ENCODE measurements at places on chromosomes 5 and 9.
A peak's percentile ranks its signal among the peaks of the same experiment; 100 is the strongest.

DNA sequence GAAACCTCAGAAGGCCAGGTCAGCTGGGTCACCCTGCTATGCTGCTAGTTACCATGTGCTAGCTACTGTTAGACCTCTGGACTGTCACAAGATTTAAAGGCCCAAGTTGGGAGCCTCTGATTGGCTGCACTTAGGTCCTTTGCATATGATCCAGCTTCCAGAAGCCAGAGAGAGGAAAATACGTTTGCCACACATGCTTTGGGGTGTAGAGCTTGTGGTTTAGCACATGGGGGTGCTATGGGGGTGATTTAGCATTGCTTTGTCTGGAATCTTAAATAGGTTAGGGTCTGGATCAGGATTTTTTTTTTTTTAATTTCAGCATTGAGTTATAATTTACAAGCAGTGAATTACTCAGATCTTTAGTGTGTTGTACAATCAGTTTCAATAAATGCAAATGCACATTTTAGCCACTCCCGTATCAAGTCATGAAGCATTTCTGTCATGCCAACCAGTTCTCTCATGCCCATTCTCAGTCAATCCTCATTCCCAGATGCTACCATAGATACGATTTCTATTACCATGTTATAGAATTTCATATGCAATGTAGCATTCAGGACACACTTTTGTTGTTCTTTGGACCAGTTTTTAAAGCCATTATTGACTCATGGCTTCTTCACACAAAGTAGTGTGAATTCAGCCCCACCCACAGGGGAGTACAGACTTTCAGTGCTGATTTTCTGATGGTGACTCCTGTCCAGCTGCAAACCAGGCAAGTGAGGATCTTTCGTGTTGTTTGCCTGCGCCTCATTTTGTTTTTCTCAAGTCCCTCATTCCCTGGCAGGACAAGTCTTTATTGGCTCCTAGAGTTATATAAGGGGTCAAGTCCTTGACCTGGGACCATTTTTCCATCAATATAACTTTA, 250.4 kb downstream of the LRRC70 start:
- no peak for DNase-seq

DNA sequence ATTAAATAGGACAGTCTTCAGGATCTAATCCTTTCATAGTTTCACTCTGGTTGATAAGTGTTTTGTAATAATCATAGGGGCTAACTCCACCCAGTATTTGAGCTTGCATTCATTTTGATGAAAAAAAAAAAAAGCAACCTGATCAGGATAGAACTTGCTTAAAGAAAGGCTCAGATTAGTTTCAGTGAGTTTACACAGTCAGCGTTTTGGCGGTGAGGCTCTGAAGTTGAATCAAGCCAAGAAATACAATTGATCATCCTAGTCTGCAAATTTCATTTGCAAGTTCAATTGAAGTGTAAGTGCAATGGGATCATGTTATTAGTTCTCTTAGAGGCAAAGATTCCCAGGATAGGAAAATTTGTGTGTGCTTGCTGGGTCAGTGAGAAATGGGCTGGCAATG, 159.7 kb upstream of the ELL2 start:
- no peak for DNase-seq

DNA sequence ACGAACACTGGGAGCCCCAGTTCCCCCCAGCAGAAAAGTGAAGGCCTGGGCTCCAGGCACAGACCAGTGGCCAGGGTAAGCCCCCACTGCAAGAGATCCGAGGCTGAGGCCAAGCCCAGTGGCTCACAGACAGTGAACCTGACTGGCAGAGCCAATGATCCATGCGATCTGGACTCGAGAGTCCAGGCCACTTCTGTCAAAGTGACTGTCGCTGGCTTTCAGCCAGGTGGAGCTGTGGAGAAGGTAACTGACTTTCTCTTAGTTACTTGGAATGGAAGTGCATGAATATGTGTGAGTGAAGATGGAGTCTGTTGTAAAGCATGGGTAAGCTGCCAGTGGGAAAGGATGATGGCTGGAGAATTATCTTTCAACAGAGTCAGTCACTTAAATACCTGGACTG, 99.7 kb downstream of the GOLPH3 start:
- no peak for DNase-seq

GRCh38 chr9:95880021-95880690, 4.7 kb downstream of the ERCC6L2 start:
- no peak for DNase-seq

DNA sequence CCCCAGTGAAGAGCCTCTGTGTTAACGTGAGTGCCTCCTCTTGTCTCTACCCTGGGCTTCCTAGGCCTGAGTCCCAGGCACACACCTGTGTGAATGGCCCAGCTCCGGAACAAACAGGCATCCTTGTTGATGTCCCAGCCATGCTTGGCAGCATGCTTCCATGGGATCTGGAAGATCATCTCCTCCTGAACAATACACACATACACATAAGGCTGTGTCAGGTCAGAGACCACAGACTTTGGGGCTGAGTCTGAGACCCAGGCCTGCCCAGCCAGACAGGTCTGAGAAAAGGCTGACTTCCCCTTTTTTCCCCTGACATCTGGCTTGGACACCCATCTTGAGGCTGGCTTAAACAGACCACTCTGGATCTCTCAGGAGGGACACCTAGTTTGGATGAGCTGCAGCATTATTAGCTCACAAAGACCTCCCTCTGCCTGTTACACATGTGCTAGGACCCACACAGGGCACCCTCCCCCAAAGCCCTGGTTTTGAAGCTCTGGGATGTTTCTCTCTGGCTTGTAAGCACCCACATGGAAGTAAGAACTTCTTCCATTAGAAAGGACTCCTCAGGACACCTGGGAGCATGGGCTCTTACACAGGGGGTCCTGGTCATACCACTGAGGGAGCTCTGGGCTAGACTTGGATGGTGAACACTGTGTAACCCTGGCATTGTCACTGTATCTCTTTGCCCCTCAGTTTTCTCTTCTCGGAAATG, 2.6 kb downstream of the IRF1 start:
- no peak for DNase-seq

GRCh38 chr5:89729623-89730301, 679.8 kb downstream of the CETN3 start:
- DNase-seq: no peak

GRCh38 chr9:76684213-76684612, 80.0 kb upstream of the PCA3 start:
- no peak for DNase-seq

GRCh38 chr5:10695055-10695649, 65.9 kb downstream of the DAP start:
- DNase-seq: peak; percentile 71

- no peak for DNase-seq
These were observed 21.2 kb upstream of the MLANA start for GRCh38 chr9:5869315-5870019.

DNA sequence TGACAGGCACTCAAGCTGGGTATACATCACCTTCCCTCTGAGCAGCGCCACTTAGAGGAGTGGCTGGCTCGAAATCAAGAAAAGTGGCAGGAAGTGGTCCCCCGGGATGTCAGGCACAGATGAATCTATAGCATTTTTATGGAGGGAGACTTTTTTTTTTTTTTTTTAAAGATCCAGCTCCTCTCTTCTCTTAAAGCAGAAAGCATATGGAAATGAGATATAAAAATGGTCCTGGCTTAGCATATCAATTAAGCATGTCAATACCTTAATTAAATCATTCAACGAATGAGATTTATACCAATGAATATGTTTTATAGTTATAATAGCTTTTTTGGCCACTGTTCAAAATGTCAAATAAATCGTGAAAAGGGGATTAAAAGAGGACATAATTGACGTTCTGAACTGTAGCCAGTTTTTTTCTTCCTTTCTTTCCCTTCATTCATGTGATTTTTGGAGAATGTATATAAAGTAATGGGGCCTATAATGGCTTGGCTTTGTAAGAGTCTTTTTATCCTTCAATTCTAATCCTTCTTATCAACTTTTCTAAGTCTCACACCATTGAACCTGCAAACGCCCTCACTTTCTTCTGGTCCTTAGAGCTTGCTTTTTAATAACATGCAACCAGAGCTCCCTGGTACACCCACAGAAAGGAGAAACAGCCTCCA, 319.2 kb upstream of the PANK3 start:
- no peak for DNase-seq

DNA sequence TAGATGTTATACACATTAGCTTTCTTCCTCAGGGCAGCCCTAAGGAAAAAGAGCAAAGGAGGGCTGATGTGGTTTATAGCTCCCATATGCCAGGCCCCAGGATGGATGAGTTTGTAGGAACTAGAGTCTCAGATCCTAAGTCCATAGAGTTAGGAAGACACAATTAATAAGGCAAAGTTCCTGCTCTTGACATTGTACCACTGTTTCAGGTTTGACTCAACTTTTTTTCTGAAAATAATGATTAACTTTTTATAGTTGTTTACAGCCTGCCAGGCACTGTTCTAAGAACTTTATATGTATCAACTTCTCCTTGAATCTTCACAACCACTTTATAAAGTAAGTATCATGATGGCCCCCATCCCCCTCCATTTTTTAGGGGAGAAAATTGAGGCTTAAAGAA, 339.5 kb downstream of the PDE4D start:
- no peak for DNase-seq

DNA sequence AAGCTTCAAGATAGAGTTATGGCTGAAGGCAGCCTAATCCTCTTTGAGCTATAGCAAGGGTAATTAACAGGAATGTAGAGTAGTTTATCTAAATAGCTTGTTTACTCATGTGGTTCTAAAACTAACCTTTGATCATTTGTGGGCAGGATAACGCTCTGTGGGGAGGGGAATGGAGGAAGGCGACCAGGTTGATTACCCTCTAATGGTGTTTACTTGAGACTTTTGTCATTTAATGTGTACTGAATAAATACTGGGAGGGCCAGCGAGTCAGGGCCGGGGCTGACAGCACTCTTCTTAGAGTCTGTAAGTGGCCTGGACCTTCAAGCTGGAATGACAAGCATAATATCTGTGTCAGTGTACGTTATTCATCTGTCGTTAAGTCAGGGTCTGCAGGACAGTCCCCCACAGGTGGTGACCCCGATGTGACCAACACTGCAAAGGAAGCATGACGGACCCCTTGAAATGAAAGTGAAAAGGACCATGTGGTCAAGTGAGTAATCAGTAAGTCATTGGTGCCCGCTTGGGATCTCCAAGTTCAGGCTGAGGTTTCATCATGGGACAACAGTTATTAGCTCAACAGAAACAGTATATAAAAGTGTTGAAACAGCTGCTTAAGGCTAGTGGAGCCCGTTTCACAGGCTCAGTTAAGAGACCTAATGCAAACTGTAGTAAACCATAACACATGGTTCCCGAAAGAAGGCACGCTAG, 162.6 kb downstream of the CPLANE1 start:
- DNase-seq: no peak

DNA sequence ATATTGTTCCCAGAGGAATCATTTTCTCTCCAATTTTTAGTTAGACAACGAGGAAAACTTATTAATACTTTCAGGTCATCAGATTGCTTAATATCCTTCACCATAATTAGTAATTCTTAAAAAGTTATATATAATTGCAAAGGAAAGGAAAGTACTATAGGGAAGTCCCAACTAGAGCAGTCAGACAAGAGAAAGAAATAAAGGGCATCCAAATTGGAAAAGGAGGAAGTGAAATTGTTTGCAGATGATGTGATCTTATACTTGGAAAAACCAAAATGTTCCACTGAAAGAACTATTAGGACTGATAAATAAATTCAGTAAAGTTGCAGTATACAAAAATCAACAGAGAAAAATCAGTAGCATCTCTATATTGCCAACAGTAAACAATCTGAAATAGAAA, 223.5 kb upstream of the MEF2C start:
- DNase-seq: peak; percentile 82

- DNase-seq: peak; percentile 52
These were observed 30.4 kb upstream of the LTC4S start for GRCh38 chr5:179763215-179763945.

DNA sequence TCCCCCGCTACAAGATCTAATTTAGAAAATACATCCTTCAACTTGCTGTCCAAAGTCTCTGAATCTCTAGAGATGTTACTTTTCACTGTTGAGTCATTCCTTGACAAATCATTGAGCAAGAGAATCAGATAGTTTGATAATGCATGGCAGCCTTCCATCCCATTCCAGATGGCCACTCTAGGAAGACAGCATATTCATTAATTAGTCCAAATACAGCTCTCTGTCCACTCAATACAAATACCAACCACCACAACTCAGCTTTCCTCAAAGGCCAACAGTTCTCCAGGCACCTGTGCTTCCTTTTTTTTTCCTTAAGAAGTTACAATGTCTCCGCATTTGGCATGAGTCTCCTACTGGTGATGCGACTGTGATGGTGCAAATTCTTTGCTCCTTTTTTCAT, 72.3 kb downstream of the DROSHA start:
- DNase-seq: no peak

DNA sequence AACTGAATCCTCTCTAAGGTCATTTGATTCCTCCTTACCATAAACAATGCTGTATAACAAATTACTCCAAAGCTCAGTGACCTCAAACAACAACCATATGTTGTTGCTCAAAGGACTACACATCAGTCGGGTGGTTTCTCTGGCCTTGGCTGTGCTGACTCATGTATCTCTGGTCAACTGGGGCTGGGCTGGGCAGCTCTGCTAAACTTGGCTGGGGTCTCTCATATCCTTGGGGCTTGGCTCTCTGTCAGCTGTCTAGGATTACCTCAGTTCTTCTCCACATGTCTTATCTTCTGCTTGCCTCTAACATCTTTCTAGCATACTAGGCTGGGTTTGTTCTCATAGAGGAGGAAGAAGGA, 86.4 kb downstream of the GALNT10 start:
- no peak for DNase-seq

GRCh38 chr5:82111191-82111590, 139.4 kb downstream of the ATG10 start:
- DNase-seq: no peak

GRCh38 chr5:6729386-6730310, 16.4 kb downstream of the TENT4A start:
- DNase-seq: no peak

DNA sequence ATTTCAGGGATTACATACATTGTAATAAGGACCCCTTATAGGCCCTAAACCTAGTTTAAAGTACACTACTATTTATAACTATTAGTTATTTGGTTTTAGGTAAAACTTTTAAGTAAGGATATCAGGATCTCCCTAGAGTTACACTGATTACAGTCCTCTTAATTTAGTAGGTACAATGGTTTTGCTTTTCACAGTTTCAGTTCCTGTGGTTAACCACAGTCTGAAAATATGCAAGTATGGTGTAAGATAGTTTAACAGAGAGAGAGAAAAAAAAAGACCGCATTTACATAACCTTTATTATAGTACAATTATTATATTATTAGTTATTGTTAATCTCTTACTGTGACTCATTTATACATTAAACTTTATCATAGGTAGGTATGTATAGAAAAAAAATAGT, 725.3 kb upstream of the PTPRD start:
- peak; percentile 6 for DNase-seq

DNA sequence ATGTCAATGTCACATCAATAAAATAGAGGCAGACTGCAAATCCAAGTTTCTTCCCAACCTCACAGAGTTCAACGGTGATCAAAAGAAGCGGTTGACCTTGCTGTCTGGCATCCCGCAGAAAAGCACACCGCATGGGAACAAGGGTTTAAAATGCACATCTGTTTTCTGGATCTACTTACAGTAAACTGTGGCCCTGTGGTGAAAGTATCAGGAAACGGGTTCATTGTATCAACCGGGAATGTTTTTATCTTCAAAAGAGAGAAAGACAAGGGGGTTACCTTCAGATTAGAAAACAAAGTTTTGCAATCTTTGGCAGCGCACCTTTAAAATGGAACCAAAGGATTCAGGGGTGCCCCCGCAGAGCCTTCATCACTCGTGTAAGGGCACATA, 15.5 kb upstream of the FRRS1L start:
- DNase-seq: no peak

Measured in inflammatory macrophage treated with lipopolysaccharide for 1 hour (primary cell).